ENCODE measurements at places on chromosomes 4 and X.

DNA sequence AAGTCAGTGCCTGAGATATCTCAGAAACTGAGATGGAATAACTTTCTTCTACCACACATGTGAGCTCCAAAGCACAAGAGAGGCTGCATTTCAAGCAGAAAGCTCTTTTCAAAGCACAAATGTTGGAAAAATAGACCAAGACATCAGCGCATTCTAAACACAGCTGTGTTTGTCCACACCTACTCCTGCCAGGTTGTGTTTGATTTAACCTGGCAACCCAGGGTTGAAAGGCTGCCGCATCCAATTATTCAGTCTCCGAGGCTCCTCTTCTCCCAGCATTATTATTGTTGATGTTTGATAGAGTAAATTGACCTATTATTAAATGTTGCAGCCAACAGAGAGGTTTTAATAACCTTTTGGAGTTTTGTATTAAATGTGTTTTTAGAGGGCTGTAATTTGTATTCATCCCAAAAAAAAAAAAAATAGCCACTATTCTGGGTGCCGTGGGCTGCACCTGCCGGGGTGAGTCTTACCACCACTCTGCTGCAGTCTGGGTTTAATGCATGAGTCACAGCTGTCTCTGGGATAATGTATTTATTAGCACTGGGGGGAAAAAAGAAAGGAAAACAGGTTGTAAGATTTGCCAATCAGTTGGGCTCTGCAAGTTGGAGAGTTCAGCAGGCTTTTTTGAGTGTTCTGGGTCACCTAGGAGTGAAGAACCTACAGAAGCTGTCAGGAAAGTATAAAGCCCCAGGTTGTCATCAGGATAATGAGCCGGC, 105.2 kb upstream of the NOCT start:
- no peak for DNase-seq

GRCh38 chr4:151555151-151555945, 146.4 kb downstream of the FHIP1A start:
- DNase-seq, result no peak

DNA sequence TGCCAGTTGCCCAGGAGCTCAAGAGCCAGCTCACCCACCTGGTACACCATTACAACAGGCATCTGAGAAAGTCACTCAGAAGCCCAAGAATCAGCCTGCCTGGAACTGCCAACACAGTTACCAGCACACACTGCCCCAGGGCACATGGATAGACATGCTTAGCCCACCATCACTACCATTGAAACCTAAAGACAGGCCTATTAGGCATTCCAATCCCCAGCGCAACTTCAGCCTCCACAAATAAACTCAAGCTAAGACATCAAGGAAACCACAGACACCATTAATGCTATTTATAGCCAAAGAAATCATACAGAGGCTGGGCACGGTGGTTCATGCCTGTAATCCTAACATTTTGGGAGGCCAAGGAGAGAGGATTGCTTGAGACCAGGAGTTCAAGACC, 42.3 kb downstream of the ATRX start:
- no peak for DNase-seq

DNA sequence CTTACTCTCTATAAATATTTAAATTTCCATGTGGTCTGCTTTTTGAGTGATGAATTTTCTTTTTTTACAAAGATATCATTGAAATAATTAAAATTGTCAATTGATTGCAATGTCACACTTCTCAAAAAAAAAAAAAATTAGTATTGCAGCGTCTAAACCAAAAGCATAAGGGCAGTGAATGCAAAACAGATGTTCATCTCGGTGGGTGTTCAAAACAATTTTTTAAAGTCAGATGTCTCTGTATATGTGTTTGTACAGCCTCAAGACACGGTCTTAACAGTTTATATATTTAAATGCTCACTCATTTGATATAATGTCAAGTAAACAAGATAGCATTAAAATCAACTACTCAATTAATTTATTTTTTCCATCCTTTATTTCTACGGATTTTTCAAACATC, 52.3 kb downstream of the PALLD start:
- peak; percentile 18 for DNase-seq

- no peak for DNase-seq
Observed at GRCh38 chr4:152684007-152684406, 4.2 kb upstream of the TMEM154 start.

GRCh38 chrX:80879916-80880315, 70.2 kb upstream of the BRWD3 start:
- DNase-seq, result no peak

GRCh38 chr4:22474636-22475310, 41.1 kb downstream of the ADGRA3 start:
- no peak for DNase-seq

GRCh38 chrX:1221296-1221845, 8.9 kb upstream of the CRLF2 start:
- DNase-seq, result no peak

DNA sequence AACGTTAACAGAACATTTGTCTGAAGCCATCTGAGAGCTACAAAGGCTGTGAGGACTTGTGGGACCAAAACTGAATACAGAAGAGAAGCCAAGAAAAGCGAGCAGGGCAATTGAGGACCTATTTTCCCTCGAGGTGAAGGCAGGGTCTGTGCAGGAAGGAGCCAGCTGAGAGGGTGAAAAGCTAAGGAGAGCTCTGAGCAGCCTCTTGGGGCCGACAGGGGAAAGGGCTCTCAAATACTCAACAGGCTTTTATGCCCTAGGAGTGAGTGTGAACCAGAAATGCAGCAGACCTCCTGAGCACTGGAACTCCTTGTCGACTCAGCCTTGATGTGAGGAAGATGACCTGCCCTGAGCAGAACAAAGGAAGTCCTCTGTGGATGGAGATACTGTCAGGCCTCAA, 54.2 kb downstream of the C4orf50 start:
- DNase-seq, result no peak

- no peak for DNase-seq
Observed at GRCh38 chr4:102420563-102421398, 75.5 kb upstream of the SLC39A8 start.

DNA sequence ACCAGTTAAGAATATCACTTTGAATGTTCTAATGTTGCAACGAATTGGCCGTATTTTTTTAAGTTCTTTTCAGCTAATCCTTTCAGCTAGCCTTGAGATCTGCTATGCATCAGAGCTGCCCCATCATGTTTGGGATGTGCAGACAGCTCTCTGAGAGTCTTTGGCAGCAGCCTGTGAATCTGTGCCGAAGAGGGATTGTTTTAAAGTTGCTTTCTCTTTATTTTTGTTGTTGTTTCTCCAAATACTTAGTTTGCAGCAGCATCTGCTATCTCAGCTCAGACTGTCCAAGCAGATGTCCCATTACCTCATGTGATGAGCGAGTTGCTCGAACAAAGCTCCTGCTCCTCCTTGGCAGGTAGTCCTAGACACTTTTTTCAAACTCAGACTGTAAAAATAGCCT, 1002.5 kb upstream of the INTU start:
- no peak for DNase-seq

DNA sequence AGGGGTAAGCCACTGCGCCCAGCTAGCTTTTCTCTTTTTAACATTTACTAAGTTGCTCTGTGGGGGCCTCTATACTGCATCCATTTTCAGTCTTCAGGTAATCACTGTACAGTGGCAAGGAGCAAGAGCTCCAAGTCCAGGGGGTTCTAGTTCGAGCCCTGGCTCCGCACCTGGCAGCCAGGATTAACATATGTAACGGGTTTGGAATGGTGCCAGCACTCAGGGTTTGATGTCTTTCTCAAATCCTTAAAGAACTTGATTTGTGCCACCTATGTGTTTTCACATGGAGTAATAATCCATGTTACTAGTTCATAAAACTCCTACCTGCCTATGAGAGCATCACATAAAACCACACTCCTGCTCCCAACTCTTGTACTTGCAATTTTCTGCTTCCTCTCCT, 4.5 kb downstream of the GRPEL1 start:
- no peak for DNase-seq

- no peak for DNase-seq
Observed at GRCh38 chr4:107751670-107752069, 31.6 kb upstream of the PAPSS1 start.

DNA sequence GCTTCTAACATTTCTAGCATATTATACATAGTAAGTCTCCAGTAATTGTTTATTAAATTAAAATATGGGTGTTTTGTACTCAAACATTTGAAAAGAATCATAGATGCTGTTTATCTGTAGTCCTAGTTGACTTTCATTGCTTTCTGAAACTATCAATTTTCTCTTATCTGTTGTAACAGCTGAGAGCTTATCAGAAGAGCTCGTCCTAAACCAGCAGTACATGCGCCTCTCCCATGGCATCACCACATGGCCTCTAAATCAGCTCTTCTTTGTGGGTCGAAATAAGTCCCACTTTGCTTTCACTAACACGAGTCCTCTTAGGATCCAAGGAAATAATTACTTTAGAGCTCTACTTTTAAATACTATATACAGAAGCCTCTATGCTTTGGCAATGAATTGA, 55.1 kb downstream of the PPP3CA start:
- no peak for DNase-seq

DNA sequence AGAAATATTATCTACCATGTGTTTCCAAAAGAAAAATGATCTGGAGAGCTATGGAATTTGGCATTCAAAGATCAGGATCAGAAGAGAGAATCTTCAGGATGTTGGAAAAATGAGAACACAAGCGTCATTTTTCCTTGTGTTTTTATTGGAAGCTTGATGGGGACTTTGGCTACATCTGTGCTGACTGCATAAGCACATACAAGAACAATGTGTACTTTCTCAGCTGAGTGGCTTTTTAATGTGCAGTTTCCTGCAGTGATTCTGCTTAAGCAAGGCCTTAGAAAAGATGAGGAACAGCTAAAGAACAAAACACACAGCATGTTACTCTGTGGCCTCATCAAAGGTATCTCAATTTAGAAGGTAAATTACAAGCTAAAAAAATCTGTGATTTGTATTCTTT, 1039.9 kb downstream of the GLUD2 start:
- no peak for DNase-seq

- DNase-seq, result no peak
Observed at GRCh38 chr4:58325070-58325469, 1214.9 kb upstream of the IGFBP7 start.

DNA sequence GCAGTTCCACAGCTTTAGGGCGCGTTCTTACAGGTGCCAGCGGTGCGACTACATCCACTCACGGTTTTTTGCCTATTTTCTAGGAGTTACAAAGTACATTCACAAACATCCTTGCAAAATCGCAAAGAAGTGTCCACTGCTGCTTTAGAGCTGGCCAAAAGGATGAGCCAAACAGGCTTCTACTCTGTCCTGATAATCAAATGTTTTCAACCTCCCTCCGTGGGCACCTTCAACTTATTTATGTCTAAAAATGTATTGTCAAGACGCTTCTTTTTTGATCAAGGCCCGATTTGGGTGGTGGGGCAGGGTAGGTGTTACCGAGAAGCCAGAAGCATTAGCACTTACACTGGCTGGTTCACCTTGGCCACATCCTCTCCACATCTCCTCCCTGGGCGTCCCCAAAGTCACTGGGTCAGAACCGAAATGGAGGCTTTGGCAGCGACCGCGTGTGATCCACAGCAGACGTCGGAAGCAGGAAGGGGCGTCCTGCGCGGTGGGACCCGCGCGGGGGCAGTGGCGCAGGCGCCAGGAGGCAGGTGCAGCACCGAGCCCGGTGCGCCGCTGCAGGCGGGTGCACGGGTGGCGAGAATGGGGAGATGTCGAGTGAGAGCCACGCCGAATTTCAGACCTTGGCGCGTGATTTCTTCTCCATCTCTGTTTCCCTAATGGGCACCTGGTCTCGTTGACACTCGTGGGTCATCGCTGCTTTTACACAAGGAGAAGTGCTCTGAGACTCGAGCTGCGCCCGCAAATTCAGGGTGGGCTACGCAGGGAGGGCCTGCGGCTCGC, 16.9 kb downstream of the NKX3-2 start:
- DNase-seq, result no peak

DNA sequence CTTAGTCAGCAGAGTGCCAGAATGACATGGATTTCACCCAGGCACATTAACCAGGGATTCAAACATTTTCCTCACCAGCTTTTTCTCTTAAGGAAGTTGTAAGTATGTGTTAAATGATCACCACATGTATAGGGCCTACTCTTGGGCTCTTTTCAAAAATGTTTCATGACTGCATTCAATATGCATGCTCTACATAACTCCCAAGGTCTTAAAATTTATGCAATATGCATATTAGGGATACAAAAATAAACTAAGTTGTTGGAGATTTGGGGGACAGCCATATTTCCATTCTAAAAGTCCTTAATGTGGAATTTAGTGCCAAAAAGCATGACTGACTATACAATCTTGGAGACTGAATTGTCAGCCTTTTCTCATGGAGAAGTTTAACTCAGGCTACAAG, 25.0 kb upstream of the TRPC5OS start:
- no peak for DNase-seq

DNA sequence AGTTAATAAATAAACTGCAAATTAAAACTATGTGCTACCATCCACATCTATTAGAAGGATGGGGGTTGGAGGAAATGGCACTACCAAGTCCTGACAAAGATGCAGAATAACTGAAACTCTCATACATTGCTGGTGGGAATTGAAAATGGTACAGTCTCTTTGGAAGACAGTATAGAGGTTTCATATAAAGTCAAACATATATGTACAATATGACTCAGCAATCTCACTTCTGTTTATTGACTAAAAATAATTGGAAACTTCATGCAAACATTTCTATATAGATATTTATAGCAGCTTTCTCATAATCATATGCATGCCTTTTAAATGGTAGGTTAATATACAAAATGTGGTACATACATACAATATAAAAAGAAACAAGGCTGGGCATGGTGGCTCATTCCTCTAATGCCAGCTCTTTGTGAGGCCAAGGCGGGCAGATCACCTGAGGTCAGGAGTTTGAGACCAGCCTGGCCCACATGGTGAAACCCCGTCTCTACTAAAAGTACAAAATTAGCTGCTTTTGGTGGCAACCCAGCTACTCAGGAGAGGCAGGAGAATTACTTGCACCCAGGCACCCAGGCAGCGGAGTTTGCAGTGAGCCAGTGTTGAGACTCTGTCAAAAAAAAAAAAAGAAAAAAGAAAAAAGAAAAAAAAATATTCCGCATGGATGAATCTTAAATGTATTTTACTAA, 225.0 kb upstream of the CXXC4 start:
- no peak for DNase-seq

DNA sequence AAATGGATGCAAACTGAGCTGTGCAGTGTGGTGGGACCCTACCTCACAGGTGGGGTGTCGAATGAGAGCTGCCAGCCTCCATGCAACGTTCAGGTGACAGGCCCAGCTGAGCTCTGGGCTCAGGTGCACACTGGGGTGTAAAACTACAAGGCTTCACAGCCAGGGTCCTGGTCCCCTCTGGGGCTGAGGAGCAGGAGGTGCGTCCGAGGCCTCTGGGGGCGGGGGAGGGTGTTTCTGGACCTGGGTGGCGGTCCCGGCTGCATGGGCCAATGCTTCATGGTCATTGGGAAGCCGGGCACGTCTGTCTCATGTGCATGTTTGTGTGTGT, 26.5 kb upstream of the SORCS2 start:
- no peak for DNase-seq

- DNase-seq, result no peak
Observed at GRCh38 chrX:134654398-134655012, 3.8 kb downstream of the PLAC1 start.

All from NCI-H1694 (cell line).